Daoy (cell line): ENCODE measurements at places on chromosomes 5 and 9. TPM values are rescaled to one million over a fixed set of nuclear protein-coding genes. Genes with fewer than 3 reads are reported as not detected.

- no peak for DNase-seq
Measured at GRCh38 chr9:21904371-21904770, 89.8 kb downstream of the CDKN2A start.

- no peak for DNase-seq
Measured at GRCh38 chr9:93309889-93310425, 126.0 kb downstream of the WNK2 start.

GRCh38 chr9:125272697-125273096 lies 11.1 kb downstream of the GAPVD1 start:
- no peak for DNase-seq

DNA sequence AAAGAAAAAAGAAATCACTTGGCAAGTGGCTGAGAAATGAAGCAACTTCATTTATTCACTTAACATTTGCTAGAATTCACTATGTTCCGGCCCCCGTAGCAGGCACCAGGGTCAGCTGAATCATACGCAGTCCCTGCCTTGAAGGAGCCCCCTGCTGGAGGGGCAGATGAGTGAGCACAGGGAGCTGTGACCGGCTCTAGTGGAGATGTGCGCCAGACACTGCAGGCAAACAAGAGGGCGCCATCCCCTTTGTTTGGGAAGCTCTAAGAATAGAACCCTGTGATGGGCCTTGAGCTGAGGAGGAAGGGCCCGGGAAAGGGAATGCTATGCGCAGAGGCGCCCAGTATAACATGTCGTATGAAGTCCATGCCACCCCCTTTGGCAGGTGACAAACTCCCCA lies 20.2 kb upstream of the RPL26L1 start:
- no peak for DNase-seq

- DNase-seq = no peak
Measured at GRCh38 chr9:127928676-127929624, 1.6 kb downstream of the PIP5KL1 start.

DNA sequence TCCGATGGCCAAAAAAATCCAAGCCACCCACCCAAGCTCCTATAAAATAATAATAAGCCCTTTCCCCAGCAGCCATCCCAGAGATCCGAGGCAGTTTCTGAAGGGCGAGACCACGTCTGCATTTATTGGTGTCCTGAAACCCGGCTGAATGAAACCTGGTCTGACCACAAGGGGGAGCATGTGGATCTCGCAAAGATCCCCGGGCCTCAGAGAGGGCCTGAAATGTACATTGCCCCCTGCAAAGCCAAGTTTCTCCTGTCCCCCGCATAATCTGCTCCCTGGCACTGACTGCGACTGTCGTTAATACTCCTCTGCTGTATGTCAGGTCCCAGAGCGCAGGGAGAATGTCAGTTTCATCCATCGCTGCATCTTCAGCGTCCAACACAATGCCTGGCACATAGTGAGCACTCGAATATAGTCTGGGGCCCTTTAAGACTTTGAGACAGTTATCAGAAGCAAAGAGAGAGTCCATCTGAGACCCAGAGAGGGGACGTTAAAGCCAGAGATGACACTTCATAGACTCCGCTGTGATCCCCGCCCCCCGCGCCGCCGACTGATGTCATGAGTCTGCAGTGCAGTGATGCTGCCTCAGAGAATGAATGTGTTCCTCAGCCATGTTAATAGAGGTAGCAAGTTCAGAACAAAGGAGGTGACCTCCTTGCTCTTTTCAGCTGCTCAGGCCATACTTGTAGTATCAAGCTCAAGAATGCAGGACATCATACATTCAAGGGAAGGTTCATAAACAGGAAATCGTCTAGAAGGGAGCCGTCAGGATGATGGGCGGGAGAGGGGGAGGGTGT lies 74.5 kb upstream of the BARHL1 start:
- DNase-seq = peak; percentile 78

GRCh38 chr9:84340535-84340934 lies at the start of gene SLC28A3:
Gene SLC28A3, minus strand, starts transcription at chr9:84340758. Its CDS starts 125 bp downstream, at chr9:84340633.
- DNase-seq = no peak

DNA sequence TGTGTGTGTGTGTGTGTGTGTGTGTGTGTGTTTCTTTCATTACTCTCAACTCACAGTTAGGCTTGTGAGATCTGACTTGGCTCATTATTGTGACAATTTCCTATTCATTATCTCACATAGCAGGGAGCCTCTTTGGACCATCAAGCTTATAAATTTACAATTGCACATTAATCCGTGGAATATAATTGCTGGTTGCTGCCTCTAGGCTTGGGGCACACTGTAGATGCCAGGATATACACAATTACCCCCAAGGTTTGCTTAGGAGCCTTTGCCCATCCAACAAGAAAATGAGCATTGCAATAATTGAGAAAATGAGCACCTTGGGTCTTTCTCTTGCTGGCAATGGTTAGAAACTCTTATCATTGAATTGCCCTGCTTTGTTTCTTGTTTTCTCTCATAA lies 161.6 kb upstream of the DMRTA1 start:
- no peak for DNase-seq

DNA sequence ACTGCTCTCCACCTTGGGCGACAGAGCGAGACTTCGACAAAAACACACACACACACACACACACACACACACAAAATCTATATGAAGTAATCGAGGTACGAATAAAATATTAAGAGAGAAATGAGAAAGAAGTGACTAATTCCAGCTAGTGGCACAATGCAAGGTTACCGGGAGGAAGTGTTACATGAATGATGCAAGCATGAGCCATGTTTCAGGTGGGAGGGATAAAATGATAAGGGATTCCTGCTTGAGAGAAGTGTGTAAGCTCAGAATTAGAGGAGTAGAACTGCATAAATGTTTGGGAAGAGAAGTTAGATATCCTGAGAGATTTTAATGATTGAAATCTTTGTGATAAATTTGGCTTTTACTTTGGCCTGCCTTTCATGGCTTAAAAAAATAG lies 18.8 kb downstream of the HAPLN1 start:
- DNase-seq = peak; percentile 50

DNA sequence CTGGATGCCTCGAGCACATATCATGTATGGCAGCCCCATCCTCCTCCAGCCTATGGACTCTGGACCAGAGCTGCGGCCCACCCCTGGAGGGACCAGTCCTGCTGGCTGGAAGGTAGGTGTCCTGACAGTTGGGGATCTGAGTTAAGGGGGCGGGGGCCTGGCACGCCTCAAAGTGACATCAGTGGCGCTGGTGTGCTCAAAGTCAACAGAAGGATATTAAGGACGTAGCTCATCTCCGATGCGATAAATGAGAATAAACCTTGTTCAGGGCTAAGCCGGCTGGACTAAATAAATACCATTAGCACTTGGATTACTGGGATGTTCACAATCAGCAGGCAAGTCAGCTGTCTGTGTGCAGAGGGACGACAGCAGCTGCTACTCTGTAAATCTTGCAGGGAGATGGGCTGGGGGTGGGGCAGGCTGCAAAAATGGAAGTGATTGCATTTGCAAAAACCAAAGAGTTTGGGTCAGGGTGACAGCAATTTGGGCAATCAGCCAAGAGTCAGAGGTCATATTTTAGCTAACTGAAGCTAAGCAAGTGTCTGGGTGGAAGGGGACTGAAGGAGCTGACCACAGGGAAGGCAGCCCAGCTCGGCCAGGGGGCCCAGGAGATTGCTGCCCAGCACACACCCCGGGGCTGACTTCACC lies 80.0 kb upstream of the LRRTM2 start:
- no peak for DNase-seq

DNA sequence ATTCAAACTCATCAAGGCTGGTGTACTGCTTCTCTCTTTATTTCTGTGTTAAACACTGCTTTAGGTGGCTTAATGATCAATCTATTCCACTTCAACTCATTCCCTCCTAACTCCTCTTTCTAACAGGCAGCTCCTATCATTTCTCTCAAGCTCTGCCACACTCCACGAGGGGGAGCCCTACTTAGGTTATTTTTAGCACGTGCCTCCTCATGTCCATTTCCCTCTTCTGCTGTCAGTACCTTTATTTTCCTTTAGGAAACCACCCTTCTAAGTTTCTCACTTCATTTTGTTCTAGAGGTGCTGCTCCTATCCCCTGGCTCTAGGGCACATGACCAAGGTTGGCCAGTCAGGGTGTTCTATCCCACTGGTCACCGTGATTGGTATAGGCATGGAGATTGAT lies 6.7 kb upstream of the BRINP1 start:
- no peak for DNase-seq

GRCh38 chr5:169336242-169336641 lies 35.3 kb upstream of the SLIT3 start:
- DNase-seq = no peak

The LCN12 gene
- not detected in 2 replicates for total RNA-seq

The SIT1 gene
- not detected in 2 replicates for total RNA-seq

The PCSK5 gene
- 1.4 TPM in 2 replicates for total RNA-seq

The SAXO1 gene
- total RNA-seq = not detected in 2 replicates

The LHX3 gene
- not detected in 2 replicates for total RNA-seq

The OTULINL gene
- 1.6 and 1.9 TPM in 2 replicates for total RNA-seq

The CANX gene
- 570 and 576 TPM in 2 replicates for total RNA-seq

The CDH6 gene
- 0.15 and 0.57 TPM in 2 replicates for total RNA-seq
